ENCODE measurements at places on chromosomes 1 and 21. TPM values are rescaled to one million over a fixed set of nuclear protein-coding genes. Genes with fewer than 3 reads are reported as not detected.
A peak's percentile ranks its signal among the peaks of the same experiment; 100 is the strongest.

ZBTB8OS gene
- 37.0 TPM for total RNA-seq

C1orf185 gene
- not detected for total RNA-seq

TMIGD3 gene
- total RNA-seq = not detected

GRCh38 chr1:195327361-195327760, 1280.9 kb downstream of the KCNT2 start:
- H3K4me3 ChIP-seq = no peak overlapping the region
- no peak for DNase-seq
- peaks cover 29% of the 10 kb centered on the region for H3K4me1 ChIP-seq

DNA sequence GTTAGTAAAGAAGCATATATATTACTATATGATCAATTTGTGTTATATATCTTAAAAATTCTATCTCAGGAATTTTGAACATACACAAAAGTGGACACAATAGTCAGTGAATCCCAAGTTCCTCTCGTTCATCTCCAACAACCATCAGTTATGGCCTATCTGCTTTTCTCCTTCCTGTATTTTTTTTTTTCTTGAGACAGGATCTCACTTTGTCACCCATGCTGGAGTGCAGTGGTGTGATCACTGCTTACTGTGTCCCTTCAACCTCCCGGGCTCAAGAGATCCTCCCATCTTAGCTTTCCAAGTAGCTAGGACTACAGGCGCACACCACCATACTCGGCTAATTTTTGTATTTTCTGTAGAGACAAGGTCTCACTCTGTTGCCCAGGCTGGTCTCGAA, 9.4 kb downstream of the SPEN start:
- no peak overlapping the region for H3K4me3 ChIP-seq
- H3K4me1 ChIP-seq = peaks cover 3% of the 10 kb centered on the region
- H3K27ac ChIP-seq = no peak overlapping the region
- no peak for DNase-seq
- H3K36me3 ChIP-seq = no peaks in the 10 kb centered on the region

GRCh38 chr1:86502721-86503405, 34.1 kb downstream of the CLCA1 start:
- no peaks in the 10 kb centered on the region for H3K36me3 ChIP-seq
- H3K4me3 ChIP-seq = no peak overlapping the region
- no peaks in the 10 kb centered on the region for H3K27me3 ChIP-seq

- no peak overlapping the region for H3K27ac ChIP-seq
- H3K4me3 ChIP-seq = no peak overlapping the region
- H3K4me1 ChIP-seq = no peaks in the 10 kb centered on the region
- H3K27me3 ChIP-seq = no peaks in the 10 kb centered on the region
- no peak for DNase-seq
Measured at GRCh38 chr1:64453688-64454087, 16.2 kb upstream of the CACHD1 start.

GRCh38 chr1:168923521-168924136, 182.9 kb upstream of the ATP1B1 start:
- no peak for DNase-seq
- H3K27ac ChIP-seq = no peak overlapping the region
- peaks cover 9% of the 10 kb centered on the region for H3K4me1 ChIP-seq
- H3K4me3 ChIP-seq = no peak overlapping the region
- H3K27me3 ChIP-seq = no peaks in the 10 kb centered on the region

DNA sequence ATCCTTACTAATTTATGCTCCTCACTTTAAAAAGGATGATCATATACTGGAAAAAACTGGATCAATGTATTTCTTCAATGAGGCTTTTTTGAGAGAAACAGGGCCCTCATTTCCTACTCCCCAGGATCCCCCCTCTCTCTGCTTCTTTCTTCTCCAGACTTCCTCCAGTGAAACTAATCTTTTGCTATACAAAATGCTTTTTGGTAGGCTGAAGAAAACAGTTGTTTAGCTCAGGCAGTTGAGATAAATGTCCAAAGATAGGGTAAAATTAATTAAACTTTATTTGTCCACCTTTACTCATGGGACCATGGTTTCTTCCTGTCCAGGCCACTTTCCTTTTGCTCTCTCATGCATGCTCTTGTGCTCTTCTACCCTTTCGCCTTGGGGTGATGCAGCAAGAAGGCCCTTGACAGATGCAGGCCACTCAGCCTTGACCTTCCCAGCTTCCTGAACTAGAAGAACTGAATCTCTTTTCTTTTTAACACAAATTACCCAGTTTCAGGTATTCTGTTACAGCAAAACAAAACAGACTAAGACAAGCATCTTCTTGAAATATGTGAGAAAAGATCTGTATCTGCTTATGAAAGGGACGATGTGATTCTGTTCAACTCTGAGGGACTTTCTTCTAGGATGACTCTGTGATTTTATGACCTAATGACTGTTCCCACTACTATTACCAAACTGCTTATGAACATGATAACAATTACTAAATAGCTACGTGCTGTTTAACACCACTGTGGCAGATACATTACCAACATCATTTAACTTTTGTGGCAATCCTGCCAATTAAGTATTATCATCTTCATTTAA, 63.7 kb downstream of the NVL start:
- H3K27ac ChIP-seq = no peak overlapping the region
- H3K4me1 ChIP-seq = no peaks in the 10 kb centered on the region
- H3K36me3 ChIP-seq = peaks cover 20% of the 10 kb centered on the region
- no peak overlapping the region for H3K4me3 ChIP-seq

DNA sequence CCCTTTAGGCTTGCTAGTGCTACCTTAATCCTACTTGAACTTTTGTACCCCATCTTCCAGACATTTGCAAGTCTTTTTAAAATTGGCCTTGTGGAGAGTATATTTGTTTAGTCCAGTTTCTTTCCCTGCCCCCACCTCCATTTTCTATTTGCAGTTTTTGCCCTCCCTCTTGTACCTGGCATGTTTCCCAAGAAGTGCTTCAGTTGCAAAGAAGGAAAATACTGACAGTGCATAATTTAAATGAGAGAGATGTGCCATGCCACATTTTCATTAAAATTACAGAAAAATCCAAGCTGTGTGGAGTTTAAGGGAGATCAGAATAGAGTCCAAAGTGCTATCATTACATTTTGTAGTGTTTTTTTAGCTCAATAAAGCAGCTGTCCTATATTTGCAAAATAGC, 150.0 kb upstream of the ADGRL2 start:
- no peak overlapping the region for H3K4me3 ChIP-seq
- DNase-seq = no peak
- H3K36me3 ChIP-seq = no peaks in the 10 kb centered on the region
- no peaks in the 10 kb centered on the region for H3K27me3 ChIP-seq
- H3K4me1 ChIP-seq = no peaks in the 10 kb centered on the region

- H3K27me3 ChIP-seq = no peaks in the 10 kb centered on the region
- no peak overlapping the region for H3K4me3 ChIP-seq
- H3K27ac ChIP-seq = no peak overlapping the region
- H3K4me1 ChIP-seq = no peaks in the 10 kb centered on the region
- no peaks in the 10 kb centered on the region for H3K36me3 ChIP-seq
Measured at GRCh38 chr1:56266359-56266758, 313.0 kb downstream of the PLPP3 start.

GRCh38 chr1:91768786-91769725, 116.9 kb downstream of the TGFBR3 start:
- peak overlapping the region; percentile 6 for H3K27ac ChIP-seq
- H3K36me3 ChIP-seq = no peaks in the 10 kb centered on the region
- DNase-seq = peak; percentile 62
- H3K27me3 ChIP-seq = no peaks in the 10 kb centered on the region
- H3K4me1 ChIP-seq = peaks cover 23% of the 10 kb centered on the region

DNA sequence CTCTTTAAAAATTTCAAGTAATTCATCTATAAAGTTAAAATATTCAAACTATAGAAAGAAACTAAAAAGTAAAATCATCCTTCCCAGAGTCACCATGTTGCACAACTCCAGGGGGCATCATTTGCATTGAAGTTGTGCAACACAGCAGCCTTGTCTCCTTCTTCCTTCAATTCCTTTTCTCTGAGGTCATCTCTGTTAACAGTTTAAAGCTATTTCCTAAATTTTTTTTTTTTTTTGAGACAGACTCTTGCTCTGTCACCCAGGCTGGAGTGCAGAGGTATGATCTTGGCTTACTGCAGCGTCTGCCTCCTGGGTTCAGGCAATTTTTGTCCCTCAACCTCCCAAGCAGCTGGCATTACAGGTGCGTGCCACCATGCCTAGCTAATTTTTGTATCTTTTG, 7.1 kb downstream of the RHBG start:
- no peak overlapping the region for H3K27ac ChIP-seq
- no peaks in the 10 kb centered on the region for H3K27me3 ChIP-seq
- H3K4me1 ChIP-seq = no peaks in the 10 kb centered on the region

DNA sequence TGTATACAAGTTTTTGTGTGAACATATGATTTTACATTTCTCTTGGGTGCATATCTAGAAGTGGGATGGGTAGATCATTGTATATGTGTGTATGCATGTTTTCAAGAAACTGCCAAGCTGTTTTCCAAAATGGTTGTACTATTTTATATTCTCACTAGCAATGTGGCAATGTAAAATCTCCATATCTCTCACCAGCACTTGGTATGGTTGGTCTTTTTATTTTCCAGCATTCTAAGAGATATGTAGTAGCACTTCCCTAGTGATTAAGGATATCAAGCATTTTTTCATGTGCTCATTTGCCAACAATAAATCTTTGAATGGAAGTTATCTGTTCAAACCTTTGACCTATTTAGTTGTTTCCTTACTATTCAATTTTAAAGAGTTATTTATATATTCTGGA, 310.7 kb downstream of the ZNF326 start:
- H3K27me3 ChIP-seq = no peaks in the 10 kb centered on the region
- H3K27ac ChIP-seq = no peak overlapping the region
- H3K36me3 ChIP-seq = no peaks in the 10 kb centered on the region
- no peak overlapping the region for H3K4me3 ChIP-seq
- no peak for DNase-seq

GRCh38 chr1:93716941-93717368, 35.3 kb upstream of the BCAR3 start:
- H3K4me1 ChIP-seq = no peaks in the 10 kb centered on the region
- peak; percentile 45 for DNase-seq
- no peak overlapping the region for H3K4me3 ChIP-seq
- no peaks in the 10 kb centered on the region for H3K27me3 ChIP-seq
- no peaks in the 10 kb centered on the region for H3K36me3 ChIP-seq

DNA sequence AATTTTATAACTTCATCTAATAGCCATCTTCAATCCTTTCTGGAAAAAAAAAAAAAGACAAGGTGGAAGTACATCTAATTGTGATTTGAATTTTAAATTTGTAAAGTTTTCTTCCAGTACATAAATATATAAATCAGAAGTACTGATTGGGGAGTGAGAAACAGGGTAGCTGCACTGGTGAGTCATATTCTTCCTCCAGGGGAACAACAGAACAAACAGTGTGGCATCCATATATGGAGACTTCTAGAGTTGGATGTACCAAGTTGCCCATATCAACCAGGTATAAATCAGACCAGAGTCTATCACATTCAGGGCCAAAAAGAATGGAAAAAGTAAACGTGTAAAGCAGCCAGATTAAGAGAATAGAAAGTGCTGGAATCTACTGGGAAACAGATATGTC, 66.0 kb upstream of the NRIP1 start:
- H3K27me3 ChIP-seq = no peaks in the 10 kb centered on the region
- no peak for DNase-seq
- no peak overlapping the region for H3K27ac ChIP-seq
- H3K36me3 ChIP-seq = no peaks in the 10 kb centered on the region
- no peaks in the 10 kb centered on the region for H3K4me1 ChIP-seq

DNA sequence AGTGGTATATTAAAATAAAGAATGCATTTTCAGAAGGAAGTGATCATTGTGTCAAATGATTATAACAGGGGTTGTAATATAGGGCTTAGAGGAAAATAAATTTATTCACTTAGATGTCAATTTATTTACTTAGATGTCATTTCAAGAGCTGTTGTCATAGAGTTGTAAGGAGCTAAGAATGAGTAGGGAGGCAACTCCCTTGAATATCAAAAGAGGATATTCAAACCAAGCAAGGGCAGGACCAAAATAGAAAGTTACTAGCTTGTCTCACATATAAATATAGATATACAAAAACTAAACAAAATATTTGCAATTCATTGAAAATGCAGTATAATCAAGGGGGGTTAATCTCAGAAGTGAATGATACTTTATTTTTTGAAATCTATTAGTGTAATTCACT, 16.0 kb upstream of the RASAL2 start:
- H3K27me3 ChIP-seq = no peaks in the 10 kb centered on the region
- H3K4me3 ChIP-seq = no peak overlapping the region
- no peak for DNase-seq
- no peak overlapping the region for H3K27ac ChIP-seq

GRCh38 chr1:41666981-41667631, 182.6 kb upstream of the EDN2 start:
- no peak overlapping the region for H3K4me3 ChIP-seq
- no peaks in the 10 kb centered on the region for H3K27me3 ChIP-seq
- peak; percentile 44 for DNase-seq
- peaks cover 23% of the 10 kb centered on the region for H3K4me1 ChIP-seq
- no peak overlapping the region for H3K27ac ChIP-seq

DNA sequence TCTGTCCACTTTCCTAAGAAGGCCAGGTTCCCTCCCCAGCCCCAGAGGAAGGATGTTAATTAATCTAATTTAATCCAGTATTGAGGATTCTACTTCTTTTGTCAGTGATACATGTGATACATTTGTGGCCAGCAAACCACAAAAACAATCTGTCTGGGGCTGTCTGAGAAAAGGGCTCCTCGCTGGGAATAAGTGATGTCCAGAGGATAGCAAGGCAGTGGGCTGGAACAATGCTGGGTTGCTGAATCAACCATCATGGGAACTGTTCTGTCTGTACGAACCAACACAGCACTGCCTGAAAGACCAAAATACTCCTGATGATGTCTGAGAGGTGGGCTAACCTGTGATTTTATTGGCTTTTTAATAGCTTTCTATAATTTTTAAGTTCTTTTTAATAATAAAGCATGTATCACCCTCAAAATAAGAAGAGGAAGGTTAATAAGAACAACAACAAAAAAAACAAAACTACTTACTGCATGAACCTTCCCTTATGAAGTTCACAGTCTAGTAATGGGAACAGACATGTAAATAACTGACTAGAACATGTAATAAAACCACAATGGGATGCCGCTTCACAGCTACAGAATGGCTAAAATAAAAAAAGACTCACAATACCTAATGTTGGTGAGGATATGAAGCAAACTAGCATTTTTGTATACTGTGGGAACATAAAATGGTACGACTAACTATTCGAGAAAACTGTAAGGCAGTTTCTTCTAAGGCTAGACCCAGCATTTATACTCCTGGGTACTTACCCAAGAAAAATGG, 11.4 kb upstream of the ADAR start:
- DNase-seq = no peak
- H3K27me3 ChIP-seq = no peaks in the 10 kb centered on the region
- H3K27ac ChIP-seq = no peak overlapping the region
- peaks cover 5% of the 10 kb centered on the region for H3K4me1 ChIP-seq

All from GM23248 (cell line).